ENCODE measurements at places on chromosomes 1 and 21.

DNA sequence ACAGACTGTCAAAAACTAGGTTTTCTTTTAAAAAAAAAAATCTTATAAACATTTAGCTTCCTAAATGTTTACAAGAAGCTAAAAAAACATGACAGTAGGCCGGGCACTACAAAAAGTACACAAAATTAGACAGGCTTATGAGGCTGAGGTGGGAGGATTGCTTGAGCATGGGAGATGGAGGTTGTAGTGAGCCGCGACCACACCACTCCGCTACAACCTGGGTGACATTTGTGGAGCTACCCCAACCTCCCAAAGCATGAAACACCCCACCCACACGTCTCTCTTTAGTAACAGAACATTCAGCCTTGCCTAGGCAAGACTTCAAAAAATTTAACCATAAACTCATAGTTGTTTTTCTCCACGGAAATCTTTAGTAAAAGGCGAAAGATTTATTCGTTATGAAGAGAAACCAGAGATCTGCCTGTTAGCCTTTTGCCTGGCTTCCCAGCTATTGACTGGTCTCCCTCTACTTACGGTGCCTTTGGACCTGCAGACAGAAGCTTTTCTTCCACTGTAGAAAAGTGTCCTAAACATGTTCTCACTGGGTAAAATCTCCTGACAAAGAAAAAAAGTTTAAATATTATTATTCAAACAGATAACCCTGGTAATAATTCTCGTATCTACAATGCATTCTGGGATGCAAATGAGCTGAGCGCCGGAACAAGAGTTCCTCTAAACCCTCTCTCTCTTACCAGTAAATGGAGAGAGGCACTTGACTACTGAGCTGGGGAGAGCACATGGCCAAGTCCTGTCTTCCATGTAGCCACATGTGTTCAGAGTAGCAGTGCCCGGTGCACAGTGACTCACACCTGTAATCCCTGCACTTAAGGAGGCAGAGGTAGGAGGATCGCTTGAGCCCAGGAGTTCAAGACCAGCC is 9.2 kb downstream of the RNU5D-1 start:
- peak; percentile 50 for DNase-seq

- no peak for DNase-seq
Observed at GRCh38 chr21:32794644-32795079, 23.1 kb upstream of the PAXBP1 start.

GRCh38 chr1:53693773-53694717 is 44.9 kb downstream of the GLIS1 start:
- no peak for DNase-seq

GRCh38 chr1:47812904-47813514 is 184.2 kb downstream of the TRABD2B start:
- no peak for DNase-seq

DNA sequence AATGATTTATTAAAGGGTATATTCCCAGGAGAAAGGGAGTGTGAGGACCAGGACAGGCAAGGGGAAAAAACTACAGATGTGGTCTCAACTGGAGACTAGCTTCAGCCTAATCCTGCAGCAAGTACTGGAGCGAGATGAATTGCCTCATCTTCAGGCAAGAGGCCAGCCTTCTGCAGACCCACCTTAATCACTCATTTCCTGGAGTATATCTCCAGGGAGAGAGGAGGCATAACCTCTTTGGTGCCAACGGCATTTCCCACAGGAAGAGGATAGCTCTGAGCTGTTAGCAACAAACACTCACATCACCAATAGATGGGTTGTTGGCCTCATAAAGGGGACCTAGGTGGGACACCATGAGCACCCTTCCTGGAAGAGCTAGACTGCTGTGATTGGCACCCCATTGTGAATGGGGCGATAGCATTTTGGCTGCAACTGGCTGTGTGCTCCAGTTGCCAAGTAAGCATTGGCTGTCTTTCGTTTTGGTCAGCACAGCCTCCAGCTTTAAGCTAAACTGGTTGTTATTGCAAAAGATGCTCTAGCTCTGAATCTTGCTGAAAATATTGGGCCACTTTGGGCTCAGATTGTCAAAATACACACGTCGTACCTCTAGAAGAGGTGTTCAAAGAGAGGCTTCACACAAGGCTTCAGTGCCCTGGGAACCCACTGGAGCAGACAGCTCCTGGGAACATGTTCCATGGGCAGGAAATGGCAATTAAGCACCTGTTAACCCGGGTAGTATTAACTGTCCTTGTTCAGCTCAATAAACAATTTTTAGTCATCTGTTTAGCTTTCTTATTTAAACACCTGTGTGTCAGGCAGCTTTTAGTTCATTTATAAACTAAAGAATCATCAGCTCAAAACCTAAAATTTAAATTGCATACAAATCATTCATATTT is 314.8 kb upstream of the C1orf87 start:
- DNase-seq: no peak

GRCh38 chr1:206863266-206863665 is 2.2 kb upstream of the IL20 start:
- DNase-seq: no peak

GRCh38 chr1:234861024-234861620 is 251.1 kb upstream of the IRF2BP2 start:
- no peak for DNase-seq

DNA sequence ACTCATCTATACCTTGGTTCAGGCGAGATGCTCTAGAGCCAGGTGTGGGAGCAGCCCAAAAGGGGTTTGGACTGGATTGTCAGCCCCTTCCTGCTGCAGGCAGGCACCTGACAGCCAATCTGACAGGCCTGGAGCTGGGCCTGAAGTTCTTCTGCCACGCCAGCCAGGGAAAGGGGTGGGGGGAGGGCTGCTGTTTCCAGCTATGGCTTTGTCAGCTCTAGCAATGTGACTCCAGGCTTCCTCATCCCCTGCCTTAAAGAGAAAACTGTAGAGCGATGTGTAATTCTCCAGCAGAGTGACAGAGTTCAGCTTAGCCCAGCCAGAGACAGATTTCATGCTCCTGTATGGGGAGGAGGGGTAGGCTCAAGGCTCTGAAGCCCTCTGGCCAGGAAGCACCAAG is 30.3 kb downstream of the WNT4 start:
- DNase-seq: no peak

DNA sequence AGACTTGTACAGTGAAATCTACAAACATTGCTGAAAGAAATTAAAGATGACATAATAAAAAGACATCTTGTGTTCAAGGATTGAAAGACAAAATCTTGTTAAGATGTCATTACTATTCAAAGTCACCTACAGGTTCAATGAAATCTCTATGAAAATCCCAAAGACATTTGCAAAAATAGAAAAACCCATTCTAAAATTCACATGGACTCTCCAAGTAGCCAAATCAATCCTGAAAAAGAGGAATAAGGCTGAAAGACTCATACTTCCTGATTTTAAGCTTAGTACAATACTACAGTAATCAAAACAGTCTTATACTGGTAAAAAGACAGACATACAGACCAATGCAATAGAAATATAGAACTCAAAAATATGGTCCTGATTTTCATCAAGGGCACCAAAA is 78.6 kb downstream of the PCSK9 start:
- DNase-seq: no peak

DNA sequence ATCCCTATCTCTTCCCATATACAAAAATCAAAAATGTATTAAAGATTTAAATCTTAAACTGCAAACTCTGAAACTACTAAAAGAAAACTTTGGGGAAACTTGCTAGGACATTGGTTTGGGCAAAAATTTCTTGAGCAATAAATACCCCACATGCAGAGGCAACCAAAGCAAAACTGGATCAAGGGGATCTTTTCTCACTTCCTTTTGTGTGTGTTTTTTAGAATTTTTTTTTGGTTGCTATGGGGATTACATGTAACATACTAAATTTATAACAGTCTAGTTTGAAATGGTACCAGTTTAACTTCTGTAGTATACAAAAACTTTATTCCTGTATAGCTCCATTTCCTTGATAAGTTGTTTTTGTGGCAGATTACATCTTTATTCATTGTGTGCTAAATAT is 16.8 kb downstream of the MAST2 start:
- no peak for DNase-seq

DNA sequence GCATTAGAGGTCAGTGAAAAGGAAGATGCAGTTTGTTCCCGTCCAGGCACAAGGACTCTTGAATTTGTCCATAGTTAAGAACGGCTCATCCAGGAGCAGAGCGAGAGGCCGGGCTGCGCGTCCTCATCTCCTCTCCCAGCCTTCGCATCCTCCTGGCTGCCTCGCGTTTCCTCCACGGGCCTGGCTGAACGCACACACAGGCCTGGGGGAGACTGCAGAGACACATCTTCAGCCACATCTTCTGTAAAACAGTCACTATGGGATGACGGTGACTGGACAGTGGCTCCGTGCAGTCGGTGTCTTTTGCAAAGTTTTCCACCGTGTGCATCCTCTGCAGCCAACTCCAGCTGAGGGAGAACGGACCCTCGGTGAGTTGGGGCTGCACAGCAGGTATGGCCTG is 89.7 kb downstream of the PSMG1 start:
- DNase-seq: no peak

GRCh38 chr1:6489383-6489765 is 2.1 kb downstream of the PLEKHG5 start:
- DNase-seq: no peak

GRCh38 chr1:189374816-189375215 is 1102.8 kb downstream of the BRINP3 start:
- no peak for DNase-seq

- no peak for DNase-seq
Observed at GRCh38 chr1:187787736-187788135, 959.0 kb downstream of the PLA2G4A start.

DNA sequence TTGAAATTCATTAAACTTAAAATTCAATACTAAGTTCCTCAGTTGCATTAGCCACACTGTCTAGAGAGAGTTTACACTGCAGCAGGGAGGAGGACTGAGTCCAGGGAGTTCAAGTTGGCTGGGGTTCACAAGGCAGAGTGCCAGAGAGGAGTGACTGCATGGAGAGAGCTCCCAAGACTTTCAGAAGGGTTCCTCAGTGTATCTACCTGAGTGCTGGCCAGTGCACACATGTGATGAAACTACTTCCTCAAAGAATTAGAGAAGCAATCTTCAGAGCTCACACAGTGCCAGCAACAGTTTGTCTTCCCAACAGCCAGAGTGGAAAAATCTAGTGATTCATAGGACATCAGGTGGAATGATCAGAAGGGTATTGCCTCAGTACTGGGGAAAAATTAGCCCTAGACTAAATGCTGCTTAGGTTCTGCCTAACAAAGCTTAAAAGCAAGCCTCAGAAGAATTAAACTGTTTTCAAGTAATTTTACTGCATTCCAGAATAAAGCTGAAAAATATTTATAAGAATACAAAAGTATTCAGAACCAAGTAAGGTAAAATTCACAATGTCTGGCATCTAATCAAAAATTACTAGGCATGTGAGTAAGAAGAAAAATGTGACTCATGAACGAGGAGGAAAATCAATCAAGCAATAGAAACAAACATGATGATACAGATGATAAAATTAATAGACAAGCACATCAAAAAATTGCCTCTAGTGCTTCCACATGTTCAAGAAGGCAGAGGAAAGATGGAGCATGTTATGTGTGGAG is 10.4 kb upstream of the WNT3A start:
- DNase-seq: no peak

- no peak for DNase-seq
Observed at GRCh38 chr1:233143241-233143640, 152.3 kb downstream of the PCNX2 start.

DNA sequence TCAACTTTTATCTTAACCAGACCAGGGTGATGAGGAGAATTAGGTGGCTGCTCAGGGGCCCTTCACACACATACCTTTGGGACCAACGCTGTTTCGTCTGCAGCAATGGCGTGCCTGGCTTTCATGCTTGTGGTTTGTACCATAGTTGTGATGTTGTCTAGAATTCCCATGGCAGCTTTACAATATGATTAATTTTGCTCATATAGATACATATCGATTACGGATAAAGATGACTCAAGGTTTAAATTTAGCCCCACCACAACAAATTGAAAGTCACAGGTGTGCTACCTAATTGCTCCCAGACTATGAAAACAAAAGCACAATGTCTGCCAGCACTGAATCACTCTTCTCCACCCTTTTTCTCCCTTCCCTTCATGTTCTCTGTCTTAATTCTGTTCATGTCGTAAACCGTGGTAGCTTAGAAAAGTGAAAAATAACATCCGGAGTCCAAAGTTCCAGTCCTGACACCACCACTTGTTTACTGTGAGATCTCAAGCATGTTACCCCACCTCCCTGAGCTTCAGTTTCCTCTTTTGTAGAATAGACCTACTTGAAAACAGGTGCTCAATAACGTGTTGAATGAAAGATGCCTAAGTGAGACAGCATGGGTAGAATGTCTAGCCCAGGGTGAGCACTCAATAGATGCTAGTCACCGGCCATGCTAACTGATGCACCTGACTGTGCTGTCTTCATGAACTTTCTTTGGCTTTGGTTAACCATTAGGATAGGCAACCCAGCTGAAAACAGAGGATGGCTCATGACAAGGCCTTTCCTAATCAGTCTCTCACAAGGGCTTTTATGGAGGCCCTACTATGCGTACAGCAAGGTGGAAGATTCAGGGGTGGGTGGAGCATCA is 22.1 kb upstream of the JUN start:
- DNase-seq: no peak

GRCh38 chr1:202007304-202007703 is 3.1 kb upstream of the ELF3 start:
- no peak for DNase-seq

GRCh38 chr1:88519156-88519555 is 164.9 kb upstream of the PKN2 start:
- DNase-seq: no peak

DNA sequence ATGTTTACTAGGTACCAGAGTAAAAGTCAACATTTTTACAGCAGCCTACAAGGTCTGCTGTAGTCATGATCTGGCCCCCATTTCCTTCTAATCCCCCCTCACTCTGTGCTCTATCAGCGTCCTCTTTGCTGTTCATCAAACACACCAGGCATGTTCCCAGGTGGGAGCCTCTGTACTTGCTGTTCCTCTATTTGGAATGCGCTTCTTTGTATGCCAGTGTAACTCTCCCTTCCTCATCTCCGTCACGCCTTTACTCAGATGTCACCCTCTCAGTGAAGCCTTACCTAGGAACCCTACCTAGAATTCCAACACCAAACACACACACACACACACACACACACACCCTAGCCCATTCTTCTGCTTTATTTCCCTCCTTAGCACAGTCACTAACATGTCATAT is 21.0 kb downstream of the TP53BP2 start:
- DNase-seq: no peak

DNA sequence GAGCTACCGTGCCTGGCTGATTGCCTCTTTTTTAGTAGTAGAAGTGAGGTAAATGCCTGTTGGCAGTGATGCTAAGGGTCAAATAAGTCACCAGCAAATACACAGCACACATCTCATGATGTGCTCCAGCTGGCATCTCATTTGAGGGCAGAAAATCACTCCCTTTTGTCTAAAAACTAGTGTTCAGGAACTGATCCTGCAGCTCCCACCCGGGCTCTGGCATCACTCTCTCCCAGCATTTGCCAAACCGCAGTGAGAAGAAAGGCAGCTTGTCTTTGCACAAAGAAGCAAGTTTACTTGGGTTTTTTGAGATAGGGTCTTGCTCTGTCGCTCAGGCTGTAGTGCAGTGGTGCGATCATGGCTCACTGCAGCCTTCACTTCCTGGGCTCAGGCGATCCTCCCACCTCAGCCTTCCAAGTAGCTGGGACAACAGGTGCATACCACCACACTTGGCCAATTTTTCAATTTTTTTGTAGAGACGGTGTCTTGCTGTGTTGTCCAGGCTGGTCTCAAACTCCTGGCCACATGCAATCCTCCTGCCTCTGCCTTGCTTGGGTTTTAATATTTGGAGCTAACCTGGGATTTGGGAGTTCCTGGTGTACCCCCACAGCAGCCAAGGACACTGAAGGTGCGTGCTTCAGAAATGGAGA is 4.1 kb downstream of the RBP7 start:
- no peak for DNase-seq

GRCh38 chr1:46552357-46553237 is 1.1 kb upstream of the KNCN start:
- no peak for DNase-seq

GRCh38 chr1:35683012-35683411 is 35.7 kb downstream of the C1orf216 start:
- no peak for DNase-seq
